GM10248 (cell line): ENCODE measurements at places on chromosomes 7 and 10.

DNA sequence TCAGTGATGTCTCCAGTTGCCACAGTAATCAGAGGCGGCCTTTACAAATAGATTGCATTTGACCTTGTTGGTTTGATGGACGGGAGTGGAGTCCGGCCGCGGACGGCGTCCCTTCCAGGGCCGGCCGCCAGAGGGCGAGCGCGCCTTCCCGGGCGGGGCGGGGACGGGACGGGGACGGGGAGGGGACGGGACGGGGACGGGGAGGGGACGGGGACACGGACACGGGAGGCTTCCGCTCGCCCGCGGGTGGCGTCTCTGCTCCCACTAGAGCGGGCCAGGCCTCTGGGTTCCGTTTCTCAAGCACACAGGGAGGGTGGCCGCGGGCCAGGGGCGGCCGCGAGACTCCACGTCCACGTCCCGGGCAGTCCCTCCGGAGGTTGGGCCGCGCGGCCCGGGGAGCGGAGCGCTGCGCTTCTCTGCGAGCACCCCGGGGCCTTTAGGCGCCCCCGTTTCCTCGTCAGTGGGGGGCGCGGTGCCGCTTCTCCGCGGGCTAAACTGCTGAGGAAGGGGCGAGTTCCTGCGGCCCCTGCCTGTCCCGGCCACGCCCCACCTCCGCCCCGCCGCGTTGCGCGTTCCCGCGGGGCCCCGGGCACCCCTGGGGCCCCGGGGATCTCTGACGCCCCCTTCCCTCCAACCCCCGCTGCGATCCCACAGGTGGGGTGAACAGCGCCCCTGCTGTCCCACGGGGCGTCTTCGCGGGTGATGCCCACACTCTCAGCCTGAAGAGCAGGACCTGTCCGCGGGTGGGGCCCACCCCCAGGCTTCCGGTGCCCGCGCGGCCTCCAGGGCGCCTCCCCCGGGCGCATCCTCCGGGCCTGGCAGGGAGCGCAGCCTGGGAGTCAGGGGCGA, 84.2 kb upstream of the MKI67 start:
- DNase-seq: peak; percentile 85

- no peak for DNase-seq
These were observed 247.0 kb downstream of the SORCS1 start for GRCh38 chr10:106917452-106918055.

DNA sequence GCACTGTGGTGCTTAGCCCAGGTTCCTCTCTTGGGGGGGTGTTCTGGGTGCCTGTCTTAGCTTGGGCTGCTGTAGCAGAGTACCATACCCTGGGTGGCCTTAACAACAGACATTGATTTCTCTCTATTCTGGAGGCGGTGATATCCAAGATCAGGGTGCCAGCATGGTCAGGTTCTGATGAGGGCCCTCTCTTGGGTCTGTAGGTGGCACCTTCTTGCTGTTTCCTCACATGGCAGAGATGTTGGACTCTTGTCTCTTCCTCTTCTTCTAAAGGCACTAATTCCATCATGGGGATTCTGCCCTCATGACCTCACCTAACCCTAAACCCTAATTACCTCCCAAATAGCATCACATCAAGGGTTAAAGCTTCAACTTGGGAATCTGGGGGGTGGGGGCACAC, 19.9 kb upstream of the CRHR2 start:
- DNase-seq: no peak

GRCh38 chr10:49135575-49136313, 1.9 kb upstream of the FAM170B start:
- peak; percentile 48 for DNase-seq

GRCh38 chr10:72887043-72887442, 6.5 kb upstream of the OIT3 start:
- no peak for DNase-seq

DNA sequence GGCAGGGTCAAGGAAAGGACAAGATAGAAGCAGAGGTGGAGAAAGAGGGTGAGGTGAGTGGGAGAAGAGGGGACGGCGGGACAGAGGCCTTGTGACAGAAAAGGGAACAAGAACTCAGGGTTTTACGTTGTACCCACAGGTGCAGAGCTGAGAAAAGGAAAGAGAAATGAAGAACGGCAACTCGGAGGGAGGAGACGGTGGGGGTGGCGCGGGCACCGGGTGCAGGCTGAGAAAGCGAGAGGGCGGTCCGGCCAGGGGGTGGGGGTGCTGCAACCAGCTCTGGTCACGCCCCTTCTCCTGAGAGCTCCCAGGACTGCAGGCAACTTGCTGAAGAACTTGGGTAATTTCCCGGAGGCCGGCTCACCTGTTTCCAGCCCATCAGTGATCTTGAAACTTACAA, 65.3 kb downstream of the CARD11 start:
- DNase-seq: peak; percentile 87

- DNase-seq: no peak
These were observed 2.1 kb downstream of the PAXIP1 start for GRCh38 chr7:155000795-155001194.

DNA sequence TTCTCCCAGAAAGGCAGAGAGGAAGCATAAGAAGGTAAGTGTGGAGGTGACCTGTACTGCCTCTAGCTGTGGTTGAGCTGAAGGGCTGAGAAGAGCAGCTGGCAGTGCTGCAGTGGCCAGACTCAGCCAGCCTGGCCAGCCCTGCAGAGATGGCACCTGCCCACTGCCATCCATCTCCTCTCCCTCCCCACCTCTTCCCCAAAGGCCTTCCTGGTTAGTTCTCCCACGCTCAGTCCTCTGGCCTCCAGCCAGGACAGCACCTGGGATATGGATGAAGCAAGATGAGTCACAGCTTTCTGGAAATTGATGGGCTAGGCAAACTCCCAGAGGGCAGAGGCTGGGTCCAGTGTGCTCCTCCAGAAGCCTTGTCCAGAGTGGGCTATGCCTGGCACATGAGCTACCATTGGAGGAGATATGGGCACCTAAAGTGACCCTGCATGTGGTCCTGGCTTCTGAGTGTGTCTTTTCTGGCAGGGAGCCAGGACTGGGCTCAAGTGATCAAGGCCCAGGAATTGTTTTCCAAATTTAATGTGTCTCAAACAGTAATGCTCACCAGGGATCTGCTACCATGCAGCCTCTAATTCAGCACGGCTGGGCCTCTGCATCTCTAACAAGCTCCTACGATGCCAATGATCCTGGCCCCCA, 81.0 kb upstream of the CACUL1 start:
- DNase-seq: no peak

DNA sequence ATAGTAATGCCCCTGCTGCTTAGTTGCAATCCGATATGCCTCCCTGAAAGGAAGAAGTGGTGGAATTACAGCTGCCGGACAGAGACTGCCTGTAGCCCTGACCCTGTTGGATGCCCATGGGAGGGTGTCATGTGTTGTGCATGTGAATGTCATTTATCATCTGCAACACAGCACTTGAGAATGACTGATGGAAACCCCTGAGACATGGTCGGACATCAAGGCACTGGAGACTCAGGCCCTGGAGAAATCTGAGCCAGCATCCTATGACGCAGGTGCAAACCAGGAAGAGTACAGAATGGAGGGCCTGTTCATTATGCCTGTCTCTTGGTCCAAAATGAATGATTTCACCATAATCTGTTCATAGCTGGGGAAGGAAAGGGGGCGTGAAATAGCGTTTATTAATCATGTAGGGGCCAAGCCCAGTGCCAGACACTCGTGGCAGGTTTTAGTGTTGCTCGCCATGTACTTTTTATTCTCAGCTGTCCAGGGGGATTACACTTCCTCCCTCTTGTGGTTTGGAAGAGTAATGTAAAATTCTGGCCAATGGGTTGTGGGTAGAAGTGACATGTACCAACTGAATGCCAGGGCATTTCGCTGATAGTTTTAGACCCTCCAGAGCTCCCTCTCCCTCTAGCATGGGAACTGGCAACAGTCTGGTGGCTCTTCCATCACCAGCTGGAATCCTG, 23.0 kb upstream of the LEP start:
- DNase-seq: no peak

GRCh38 chr7:7251742-7252141, 69.4 kb downstream of the C1GALT1 start:
- peak; percentile 29 for DNase-seq

DNA sequence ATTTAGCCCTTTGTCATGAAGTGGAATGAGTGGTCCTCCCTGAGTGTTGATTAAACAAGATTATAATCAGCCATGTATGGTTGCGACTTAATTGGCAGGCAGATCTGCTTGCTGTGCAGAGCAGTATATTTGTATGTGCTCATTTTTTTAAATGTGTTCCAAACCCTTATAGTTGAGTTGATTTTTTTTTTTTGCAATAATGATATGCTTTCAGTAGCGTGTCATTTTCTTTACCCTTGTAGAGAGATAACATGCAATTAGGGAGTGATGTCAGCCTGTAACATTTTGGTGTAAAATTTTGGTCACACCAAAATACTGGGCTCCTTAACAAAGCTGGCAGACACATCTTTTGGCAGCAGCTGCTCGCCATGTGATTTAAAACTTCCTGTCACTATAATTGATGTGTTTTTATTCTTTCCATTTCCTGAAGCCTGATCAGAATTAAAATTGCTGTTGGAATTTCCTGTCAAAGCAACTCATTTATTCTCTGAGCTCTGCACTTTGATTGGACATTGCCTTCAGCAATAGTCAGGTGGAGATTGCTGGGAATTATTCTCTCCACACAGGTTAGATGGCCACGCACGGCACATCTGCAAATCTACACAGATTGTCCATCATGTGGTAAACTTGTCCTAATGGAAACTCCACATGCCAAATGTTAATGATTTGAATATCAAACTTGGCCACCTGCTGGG, 125.3 kb downstream of the DYNC1I1 start:
- DNase-seq: no peak

DNA sequence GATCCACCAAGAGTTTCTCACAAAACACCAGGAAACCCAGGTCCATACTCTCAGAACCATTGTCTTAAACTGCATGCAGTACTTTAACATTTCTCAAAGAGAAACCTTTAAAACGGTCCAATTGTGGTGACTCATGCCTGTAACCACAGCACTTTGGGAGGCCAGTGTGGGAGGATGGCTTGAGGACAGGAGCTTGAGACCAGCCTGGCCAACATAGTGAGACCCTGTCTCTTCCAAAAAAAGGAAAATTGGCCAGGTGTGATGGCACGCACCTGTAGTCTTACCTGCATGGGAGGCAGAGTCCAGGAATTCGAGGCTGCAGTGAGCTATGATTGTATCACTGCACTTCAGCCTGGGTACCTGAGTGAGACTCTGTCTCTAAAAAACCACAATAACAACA, 97.5 kb upstream of the OIT3 start:
- DNase-seq: no peak

DNA sequence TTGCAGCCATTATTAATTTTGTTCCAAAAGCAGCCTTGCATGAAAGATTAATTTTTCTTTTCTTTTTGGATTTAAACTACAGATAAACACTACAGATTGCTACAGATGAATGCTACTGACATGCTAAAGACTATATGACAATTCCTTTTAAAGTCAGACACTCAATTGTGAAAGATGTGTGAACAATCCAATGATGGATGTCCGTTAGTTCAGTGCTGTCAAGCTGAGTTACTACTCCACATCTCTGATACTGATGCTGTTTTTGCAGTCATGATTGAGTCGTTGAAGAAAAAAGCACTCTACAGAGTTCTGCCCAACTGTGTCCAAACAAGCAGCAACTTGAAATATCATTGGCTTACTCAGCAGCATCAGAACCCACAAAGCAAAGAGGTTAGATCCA, 146.8 kb downstream of the OTUD1 start:
- DNase-seq: no peak

GRCh38 chr7:42940985-42941847, 9.0 kb downstream of the MRPL32 start:
- DNase-seq: peak; percentile 62

- no peak for DNase-seq
These were observed 22.9 kb upstream of the CREB3L2 start for GRCh38 chr7:138024765-138025164.

GRCh38 chr7:37320140-37320847, 128.4 kb downstream of the ELMO1 start:
- no peak for DNase-seq

- DNase-seq: peak; percentile 37
These were observed 464 bp downstream of the DENND2A start for GRCh38 chr7:140640060-140640637.

DNA sequence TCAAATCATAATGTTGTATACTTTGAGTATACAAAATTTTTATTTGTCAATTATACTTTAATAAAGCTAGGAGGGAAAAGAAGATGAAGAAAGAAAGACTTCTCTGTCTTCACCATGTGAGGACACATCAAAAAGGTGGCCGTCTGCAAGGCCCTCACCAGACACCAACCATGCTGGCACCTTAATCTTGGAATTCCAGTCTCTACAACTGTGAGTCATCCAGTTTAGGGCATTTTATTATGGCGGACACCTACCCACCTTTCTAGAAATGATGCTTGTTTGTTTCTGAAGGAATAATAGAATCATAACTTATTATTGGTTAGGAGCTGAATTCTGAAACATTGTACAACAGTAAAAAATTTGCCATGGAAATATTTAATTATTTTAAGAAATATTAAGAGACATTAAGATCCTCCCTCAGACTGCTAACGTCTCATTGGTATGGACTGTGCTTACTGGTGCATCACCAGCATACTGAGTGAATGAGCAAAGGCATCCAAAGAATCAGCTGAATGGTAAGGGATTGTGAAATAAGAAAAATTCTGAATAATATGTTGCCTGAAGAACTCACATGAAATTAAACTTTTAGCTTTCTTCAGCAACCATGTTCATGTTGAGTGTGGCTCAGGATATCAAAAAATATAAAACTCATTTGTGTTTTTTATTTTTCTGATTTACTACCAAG, 536.6 kb downstream of the HTR7 start:
- no peak for DNase-seq

- DNase-seq: no peak
These were observed 28.5 kb downstream of the PIK3CG start for GRCh38 chr7:106893591-106893990.

DNA sequence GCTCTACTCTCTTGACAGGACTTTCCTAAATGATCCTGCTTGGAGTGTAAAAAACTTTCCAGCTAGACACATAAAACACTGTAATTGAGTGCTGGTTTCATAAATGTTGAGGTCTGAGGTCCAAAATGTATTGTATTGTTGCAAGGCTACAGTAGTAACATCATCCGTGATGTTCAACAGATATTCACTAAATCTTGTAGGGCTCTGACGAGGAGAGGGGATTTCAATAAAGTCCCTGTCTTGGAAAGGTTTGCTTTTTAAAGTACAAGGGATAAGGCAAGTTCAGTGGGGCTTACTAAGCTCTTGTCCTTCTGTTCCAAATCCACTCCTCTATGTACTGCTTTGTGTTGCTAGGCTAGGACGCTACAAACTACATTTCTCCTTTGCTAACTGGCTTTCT, 48.9 kb downstream of the FHIP2A start:
- no peak for DNase-seq

- no peak for DNase-seq
These were observed 511.9 kb downstream of the SUGCT start for GRCh38 chr7:40646717-40647116.

DNA sequence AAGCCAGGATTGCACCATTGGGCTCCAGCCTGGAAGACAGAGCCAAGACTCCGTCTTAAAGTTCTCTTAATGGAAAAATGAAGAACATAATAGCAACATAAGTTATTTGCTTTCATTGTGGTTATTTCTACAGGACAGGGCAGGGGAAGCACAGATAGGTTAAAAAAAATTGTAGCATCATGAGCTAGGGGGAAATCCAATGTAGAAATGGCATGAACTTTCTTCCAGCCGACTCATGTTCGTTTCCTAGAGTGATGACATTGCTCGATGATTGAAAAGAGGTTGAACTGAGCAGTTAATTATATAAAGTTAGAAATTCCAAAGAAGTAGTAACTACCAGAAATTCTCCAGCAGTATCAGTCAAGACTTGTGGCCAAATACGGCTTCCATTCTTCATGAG, 64.9 kb downstream of the DAGLB start:
- no peak for DNase-seq

GRCh38 chr7:43565786-43566185, 17.1 kb upstream of the STK17A start:
- no peak for DNase-seq

GRCh38 chr10:46232084-46232483, 54.7 kb upstream of the ANTXRL start:
- no peak for DNase-seq
